ENCODE measurements at places on chromosomes 3 and 15.

DNA sequence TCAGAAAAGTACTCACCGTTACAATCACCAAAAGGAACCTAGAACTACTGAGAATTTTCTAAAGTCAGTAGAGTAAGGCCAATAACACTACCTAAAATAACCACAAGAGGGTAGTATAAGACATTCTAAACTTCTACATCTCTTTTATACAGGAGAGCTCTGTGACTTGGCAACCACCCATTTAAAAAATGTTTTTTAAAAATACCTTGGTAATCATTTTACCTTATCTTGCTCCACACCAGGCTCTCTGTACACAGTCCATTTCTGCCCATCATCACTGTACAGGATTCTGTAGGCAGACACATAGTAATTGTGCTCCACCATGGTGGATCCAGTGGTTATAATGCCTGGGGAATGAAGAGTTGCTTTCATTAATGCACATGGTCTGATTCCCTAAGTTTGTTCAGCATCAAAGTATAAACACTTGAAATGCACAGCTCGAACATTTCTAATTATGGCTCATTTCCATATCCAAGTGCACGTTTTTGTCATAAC, 54.5 kb downstream of the ST3GAL6 start:
- DNase-seq: no peak

GRCh38 chr3:16114429-16114828, 60.1 kb upstream of the GALNT15 start:
- DNase-seq: no peak

DNA sequence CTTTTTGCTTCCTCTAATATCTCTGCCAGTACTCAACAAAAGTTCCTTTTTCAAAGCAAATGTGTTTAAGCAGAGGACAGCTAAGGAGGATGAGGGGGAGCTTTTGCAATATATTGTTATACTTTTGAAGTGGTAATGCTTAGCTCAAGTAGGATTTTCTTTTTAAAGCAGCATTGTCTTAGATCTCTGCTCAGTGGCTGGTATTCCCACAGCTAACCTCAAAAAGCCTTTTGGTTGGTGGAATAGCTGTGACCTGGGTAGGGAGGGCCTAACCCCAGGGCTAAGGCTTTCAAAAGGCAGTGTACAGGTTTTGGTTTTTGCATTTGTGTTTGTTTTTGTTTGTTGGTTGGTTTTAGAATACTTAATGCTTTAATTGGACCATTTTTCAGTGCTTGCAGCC, 76.1 kb downstream of the UBP1 start:
- DNase-seq: no peak

GRCh38 chr15:91528801-91529200, 324.7 kb upstream of the SLCO3A1 start:
- no peak for DNase-seq

GRCh38 chr15:42215913-42216829, 8.1 kb upstream of the VPS39 start:
- no peak for DNase-seq
